ENCODE measurements at places on chromosomes 1 and 21.

GRCh38 chr21:14401217-14401616, 18.3 kb upstream of the HSPA13 start:
- no peak for DNase-seq

GRCh38 chr1:39478126-39478915, 13.1 kb upstream of the BMP8A start:
- DNase-seq, result no peak

- DNase-seq, result no peak
These were observed 32.3 kb downstream of the LRRC53 start for GRCh38 chr1:74480068-74480467.

DNA sequence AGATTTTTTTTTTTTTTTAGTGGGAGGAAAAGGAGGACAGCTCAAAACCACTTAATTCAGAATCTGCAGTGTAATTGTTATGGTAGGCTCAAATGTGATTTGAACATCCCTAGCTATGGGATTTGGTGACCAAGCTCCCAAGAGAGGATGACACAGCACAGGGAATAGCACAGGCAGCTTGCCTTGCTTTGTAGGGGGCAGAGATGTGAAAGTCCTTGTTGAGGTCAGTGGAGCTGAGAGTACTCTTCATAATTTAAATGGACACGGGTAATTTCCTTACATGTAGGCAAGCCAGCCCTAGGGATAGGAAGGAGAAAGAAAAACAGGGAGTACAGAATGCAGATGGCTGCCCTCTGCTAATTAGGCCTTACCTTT, 3.2 kb upstream of the UCK2 start:
- no peak for DNase-seq

GRCh38 chr1:45014321-45015028, 2.4 kb downstream of the UROD start:
- DNase-seq, result no peak

DNA sequence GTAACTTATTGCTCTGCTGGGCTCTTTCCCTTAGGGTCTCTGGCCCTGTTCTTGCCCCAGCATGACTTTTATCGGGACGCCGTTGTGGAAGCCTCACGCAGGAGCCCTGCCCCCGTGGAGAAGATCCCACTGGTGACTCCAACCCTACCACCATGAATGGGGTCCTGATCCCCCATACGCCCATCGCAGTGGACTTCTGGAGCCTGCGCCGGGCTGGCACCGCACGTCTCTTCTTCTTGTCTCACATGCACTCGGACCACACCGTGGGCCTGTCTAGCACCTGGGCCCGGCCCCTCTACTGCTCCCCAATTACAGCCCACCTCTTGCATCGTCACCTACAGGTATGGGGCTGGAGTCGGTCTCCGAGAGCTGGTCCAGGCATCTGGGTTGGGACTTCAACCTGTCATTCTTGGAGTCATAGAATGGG, 322 bp downstream of the DCLRE1B start:
- DNase-seq, result no peak

- no peak for DNase-seq
These were observed 12.5 kb downstream of the SLC66A1 start for GRCh38 chr1:19324665-19324990.

DNA sequence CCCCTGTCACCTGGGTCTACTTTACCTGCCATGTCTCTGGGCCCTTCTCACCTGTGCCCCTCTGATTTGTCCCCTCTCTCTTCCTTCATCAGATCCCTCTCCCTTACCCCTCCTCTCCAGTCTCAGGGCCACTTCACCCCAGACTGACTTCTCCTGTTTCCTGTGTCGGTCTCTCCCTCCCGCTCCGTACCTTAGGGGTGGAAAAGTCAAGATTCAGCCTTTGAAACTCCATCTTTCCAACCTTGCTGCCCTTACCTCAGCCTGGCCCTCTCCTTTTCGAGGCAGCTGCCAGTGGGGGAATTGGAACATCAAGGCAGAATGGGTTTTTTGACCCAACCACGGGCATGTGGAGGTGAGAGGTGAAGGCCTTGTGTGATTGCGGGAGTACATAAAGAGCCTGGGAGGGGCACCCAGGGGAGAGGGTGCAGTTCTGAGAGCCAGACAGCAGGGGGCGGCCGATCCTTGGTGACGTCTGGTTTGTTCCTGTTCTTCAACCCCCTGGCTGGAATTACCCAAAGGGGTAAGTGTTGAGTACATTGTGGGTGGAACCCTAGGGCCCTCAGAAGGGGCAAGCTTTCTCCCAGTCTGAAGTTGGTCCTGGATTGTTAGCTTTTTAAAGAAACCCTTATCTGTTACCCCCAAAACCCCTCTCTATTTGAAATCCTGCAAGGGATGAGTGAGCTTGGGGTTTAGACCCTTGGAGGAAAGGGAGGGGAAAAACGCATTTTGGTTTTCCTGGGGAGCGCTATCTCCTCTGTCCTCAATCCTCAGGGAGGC, 12.3 kb upstream of the DMBX1 start:
- no peak for DNase-seq

DNA sequence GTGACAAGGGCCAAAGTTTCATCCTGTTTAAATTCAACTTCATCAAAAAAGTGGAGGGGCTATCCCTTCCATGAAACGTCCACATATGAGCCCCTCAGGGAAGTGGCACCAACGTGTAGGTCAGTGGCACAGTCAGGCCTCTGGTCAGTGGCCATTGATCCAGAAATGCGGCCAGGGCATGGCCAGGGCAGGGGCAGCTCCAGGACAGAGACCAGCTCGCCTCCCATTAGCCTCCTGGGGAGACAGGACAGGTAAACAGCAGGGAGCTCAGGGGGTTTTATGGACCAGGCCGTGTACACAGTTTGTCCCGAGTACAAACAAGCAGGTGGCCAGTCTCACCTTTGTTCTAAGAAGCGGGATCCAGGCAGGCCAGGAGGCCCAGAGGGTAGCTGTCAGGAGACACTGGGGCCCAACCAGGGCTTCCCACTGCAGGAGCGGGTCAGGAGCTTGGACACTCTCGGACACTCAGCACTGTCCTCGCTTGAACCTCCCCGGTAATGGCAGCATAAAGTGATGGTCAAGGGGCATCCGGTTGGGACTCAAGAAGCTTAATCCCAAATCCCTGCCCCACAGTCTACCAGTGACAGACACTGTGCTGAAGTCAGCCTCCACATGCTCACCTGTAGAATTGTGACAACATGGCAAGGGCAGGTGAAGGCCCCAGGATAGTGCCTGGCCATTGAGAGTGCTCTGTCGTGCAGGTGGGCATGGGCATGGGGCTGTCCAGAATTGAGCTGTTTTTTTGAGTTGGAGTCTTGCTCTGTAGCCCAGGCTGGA, 144.1 kb upstream of the ERRFI1 start:
- no peak for DNase-seq

- DNase-seq, result no peak
These were observed 781 bp upstream of the METTL13 start for GRCh38 chr1:171780583-171781175.

DNA sequence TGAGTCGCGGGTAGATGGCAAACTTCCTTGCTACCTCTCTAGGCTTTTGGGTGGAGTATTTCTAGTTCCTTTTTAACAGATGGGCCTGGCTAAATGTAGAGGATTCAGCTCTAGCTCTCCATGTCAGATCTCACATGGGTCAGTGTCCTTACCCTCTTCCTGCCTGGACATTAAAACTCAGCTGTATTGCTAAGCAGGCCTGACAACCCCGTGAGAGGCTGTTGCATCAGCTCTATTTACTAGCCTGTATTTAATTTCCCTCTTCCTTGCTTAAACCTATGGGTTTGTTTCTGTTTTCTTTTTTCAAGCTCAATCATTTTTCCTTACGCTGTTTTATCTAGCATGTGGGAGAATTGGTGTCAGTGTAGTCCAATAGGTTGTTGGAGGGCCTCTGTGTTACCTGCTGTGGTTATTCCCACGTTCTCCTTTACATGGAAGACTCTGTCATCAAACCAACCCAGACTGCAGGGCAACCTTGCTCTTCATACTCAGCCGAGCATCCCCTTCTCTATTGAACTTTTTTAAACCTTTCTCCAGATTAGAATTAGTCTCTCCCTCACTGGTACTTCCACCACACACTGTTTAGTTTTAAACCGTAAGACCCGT, 79.5 kb upstream of the BACH1 start:
- DNase-seq, result no peak

GRCh38 chr1:214362188-214362882, 81.4 kb downstream of the SMYD2 start:
- DNase-seq, result no peak

DNA sequence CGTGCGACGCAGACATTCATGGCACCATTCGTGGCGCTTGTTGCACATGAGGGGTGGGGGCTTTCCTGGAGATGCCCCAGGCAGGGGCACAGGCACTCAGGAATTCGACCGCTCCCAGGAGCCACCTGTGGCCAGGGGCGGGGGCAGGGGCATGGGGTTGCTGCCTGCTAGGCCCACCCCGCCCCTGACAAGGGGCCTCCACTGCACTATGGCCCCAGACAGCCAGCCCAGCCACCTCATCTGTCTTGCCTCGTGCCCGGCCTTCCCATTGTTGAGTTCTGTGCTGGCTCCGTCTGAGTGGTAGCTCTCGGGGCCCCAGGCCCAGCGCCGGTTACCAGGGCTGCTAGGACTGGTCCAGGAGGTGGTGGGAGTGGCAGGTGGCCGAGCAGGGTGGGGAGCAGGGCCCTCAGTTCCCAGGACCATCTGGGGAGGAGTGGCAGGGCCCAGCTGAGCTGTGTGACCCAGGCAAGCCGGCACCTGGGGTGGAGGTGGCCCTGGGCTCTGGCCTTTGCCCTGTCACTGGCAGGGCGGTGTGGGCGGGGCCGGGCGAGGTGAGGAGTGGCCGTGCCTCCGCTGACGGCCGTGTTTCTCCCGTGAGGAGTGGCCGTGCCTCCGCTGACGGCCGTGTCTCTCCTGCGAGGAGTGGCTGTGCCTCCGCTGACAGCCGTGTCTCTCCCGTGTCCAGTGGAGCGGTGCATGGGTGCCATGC, 1.9 kb downstream of the PLCH2 start:
- no peak for DNase-seq

GRCh38 chr1:42926235-42926878, 32.3 kb downstream of the SLC2A1 start:
- DNase-seq, result no peak

- no peak for DNase-seq
These were observed 341.9 kb downstream of the PTBP2 start for GRCh38 chr1:97063532-97063931.

GRCh38 chr1:28173980-28174297, 2.6 kb downstream of the PTAFR start:
- DNase-seq, result no peak

DNA sequence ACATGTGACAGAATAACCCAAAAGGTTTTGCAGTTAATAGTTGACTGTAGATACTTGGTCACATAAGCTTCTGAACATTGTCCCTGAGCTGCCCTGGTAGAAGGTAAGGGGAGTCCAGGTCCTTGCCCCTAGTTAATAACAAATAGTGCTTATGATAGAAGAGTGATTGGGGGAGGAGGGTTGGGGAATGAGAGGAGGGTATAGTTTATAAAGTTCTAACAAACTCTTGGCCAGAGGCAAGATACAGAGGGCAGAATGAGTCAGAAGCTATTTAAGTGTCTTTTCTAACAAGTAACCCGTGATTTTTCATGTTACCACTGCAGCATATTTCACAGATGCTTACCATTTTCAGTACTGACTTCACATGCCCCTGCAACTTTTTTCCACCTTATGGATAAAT, 26.7 kb upstream of the MYOCOS start:
- no peak for DNase-seq

DNA sequence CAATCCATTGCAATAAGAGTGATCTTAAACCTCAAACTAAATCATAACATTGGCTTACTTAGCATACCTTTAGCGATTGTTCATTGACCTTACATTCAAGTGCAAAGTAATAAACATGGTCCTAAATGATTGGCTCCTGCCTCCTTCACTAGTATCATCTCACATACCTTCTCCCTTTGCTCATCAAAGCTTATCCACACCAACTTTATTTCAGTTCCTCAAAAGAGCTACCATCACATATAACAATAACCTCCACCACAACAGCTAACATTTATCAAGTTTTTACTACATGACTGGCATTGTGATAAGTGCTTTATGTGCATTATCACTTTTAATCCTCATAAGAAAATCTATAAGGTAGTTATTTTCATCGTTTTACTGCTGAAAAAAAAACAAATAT, 198.8 kb downstream of the COL24A1 start:
- no peak for DNase-seq

DNA sequence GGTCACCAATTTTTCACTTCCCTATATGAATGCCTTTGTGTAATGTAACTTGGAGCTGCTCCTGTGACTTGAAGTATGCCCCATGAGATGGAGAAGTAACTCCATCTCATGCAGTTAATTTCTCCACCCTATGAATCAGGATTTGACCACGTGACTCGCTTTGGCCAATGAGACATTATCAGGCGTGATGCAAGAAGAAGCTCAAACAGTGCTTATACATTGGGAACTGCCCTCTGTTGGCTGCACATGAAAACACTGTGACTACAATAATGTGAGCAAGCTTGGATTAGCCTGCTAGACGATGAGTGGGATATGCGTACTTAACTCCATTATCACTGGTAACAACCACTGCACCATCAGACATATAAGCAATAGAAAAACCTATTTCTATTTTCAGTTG, 684.4 kb downstream of the PLA2G4A start:
- DNase-seq, result no peak

DNA sequence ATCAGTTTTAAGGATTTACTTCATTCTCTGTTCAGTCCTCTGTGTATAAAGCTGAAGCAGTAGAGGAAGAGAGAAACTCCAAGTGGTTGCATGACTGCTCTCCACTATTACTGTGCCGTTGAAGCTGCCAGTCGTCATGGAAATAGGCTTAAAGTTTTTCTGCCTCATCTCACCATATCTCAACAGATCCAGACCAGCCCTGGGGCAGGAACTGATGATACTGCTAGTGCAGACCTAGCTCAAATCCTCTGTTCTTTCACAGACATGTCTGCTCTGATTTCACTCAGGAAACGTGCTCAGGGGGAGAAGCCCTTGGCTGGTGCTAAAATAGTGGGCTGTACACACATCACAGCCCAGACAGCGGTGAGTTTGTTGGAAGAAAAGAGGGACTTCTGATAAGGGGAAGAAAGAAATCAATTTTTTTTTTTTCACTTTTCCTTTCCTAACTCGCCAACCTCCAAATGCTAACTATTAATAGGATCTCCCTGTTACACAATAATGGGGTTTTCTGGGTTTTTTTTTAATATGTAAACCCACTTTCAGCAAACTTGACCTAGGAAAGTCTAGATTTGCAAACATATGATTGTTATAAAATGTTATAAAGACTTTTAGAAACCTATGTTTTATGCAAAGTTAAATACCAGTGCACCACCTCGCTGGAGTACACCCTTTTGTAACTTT, 22.2 kb upstream of the STRIP1 start:
- DNase-seq, result no peak

- no peak for DNase-seq
These were observed 18.0 kb downstream of the SLC2A7 start for GRCh38 chr1:9008236-9008635.
